ENCODE measurements at places on chromosomes 4 and X.
A peak's percentile ranks its signal among the peaks of the same experiment; 100 is the strongest.

DNA sequence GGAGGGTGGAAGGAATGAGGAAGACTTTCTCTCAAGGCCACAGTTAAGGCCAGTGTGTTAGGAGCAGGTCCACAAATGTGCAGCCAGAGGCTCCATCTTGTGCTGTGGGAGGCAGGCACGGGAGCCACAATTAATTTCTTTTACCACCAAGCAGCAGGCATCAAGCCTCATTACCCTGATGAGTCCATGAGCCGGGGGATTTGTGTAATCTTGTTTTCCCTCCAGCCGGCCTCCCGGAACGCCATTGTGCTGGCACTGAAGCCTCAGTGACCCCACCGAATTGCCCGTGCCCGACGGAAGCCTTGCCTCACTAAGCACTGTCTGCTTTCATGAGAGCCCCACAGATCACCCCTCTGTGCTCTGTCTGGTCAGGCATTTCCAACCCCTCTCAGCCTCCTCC is 154.7 kb upstream of the STX18 start:
- no peak for DNase-seq

DNA sequence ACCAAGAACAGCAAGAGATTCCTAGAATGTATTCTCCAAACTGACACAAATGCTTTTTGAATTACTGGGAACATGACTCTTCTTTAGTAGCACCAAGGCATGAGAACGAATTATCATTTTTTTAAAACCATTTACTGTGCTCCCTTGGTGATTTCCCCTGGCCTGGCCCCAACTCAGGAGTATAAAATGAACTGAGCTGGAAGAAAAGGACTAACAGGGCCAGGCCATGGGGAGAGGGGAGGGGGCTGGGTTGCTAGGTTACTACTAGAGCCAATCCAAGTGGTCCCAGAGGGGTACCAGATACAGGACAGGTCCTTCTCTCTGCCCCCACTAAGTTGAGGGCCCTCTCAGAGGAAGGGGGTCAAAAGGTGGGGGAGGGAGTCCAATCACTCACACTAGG is 23.1 kb downstream of the SASH3 start:
- no peak for DNase-seq

- no peak for DNase-seq
These were observed 43.7 kb upstream of the FAM9C start for GRCh38 chrX:13088156-13088487.

DNA sequence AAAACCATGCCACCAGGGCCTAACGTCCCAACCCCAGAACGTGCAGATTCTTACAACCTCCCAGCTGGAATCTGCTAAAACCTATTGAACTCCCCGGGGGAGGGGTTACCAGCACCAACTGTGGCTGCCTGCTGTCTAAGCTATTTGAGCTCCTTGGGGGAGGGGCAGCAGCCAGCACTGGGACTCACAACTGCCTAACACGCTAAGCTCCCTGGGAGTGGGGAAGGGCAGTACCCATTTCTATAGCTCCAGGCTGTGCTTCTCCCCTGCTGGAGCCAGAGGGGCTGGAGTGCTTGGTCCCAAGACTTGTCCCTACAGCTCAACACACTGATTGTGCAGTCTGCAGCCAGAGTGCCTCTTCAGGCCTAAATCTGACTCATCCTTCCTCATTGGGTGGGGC is 459.8 kb upstream of the FGF16 start:
- DNase-seq: no peak

- DNase-seq: no peak
These were observed 20.8 kb downstream of the BCOR start for GRCh38 chrX:40076750-40077575.

DNA sequence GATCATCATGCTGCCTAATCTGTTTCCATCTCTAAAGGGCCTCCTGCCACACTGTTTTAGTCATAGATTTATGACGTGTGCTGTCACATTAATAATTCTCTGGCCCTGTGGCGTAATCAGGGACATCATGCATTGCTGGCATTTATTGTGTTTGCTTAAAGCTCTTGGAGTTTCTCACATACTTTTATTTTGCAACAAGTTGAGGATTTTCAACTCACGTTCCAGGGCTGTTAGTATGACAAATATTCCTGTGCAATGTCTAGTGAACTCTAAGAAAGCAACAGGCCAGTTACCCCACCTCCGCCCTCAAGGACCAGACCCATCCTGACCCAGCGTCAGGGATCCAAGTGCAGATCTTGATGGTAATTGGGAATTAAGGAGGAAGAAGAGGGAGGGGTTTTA is 7.8 kb upstream of the PIGA start:
- no peak for DNase-seq

DNA sequence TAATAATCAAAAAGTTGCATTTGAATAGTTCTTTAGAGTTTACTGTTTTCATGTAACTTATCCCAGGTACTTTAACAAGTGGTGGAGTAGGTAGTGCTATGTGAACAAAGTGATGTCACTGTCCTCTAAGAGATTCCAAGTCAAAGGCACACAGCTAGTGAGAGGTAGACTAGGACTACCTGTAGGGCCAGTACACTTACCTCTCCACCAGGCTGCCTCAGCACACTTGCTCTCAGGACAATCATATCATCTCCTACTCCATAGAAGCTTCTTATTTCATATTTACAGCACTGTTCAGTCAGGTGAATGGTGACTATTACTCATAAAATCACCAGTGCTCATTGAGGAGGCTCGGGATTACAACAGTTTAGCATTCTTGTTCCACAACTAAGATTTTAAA is 173.0 kb upstream of the EMCN start:
- DNase-seq: no peak

DNA sequence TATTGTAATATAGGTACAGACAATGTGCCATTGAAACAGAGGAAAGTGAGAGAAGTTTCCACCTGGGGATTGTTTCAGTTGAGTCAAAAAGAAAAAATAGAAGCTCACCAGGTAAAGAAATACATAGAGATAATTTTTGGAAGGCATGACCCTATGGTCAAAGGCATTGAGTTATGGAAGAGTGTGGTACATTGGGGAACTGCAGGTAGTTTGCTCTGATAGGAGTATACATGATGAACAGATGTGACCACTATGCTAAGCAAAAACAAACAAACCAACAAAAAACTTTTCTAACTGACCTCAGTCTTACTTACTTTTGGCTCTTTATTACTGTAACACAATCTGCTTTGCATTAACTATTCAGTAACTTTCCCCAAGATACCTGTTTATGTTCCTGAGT is 85.9 kb downstream of the UGT8 start:
- no peak for DNase-seq

DNA sequence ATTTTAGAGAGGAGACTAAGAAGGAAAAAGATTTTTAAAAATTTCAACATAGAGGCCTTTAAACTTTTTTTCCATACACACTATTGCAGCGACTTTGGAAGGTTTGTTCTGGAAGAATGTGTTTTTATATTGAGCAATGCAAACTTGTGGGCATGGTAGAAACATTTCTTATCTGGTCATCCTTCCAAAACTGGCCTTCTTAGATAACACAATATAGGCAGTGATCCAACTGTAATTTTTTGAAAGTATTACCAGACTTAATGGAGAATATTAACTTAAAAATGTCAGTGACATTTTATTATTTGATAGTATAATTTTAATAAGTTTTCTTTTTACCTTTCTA is 25.6 kb downstream of the FHDC1 start:
- no peak for DNase-seq

GRCh38 chr4:153788413-153789276 is at the start of gene SFRP2:
Gene SFRP2 (minus strand): TSS chr4:153789083. CDS start chr4:153788835, 248 bp downstream.
- no peak for DNase-seq

DNA sequence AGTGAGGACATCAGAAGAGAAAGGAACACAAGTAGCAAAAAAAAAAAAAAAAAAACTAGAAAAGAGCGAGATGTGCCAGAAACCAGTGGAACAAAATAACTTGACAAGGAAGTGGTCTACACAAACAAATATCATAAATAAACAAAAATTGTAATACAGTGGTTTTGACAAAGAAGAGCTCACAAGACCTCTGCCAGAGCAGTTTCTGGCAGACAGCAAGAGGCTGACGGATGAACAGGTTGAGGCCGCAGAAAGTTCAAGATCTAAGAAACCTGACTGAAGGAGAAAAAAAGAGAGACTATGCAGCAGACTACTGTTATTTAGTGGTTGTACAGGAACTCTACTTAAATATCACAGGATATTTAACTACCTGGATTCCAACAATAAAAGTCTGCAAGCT is 66.2 kb downstream of the MAB21L2 start:
- DNase-seq: no peak

GRCh38 chr4:86220121-86220520 is 139.7 kb downstream of the MAPK10 start:
- DNase-seq: no peak

DNA sequence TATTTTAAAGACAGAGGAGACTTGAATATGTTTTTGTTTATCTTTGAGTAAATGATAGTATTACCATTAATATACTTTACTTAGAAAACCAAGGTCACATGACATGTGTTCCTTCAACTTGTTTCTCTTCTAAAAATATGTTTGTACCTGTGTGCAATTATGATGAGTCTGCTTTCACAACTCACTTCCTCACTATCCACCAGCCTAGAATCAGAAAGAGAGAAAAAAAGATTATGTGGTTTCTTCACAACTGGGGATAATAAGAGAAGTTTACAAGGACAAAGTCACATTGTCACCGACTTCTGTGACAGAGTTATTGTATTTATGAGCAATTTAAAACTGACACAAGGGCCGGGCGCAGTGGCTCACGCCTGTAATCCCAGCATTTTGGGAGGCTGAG is 1112.1 kb downstream of the RPA4 start:
- DNase-seq: no peak

- peak; percentile 41 for DNase-seq
These were observed 847 bp downstream of the PI4K2B start for GRCh38 chr4:25234390-25235370.

GRCh38 chr4:39682138-39682537 is 15.8 kb upstream of the UBE2K start:
- DNase-seq: no peak

- DNase-seq: no peak
These were observed 498.7 kb upstream of the PABPC4L start for GRCh38 chr4:134700251-134700650.

DNA sequence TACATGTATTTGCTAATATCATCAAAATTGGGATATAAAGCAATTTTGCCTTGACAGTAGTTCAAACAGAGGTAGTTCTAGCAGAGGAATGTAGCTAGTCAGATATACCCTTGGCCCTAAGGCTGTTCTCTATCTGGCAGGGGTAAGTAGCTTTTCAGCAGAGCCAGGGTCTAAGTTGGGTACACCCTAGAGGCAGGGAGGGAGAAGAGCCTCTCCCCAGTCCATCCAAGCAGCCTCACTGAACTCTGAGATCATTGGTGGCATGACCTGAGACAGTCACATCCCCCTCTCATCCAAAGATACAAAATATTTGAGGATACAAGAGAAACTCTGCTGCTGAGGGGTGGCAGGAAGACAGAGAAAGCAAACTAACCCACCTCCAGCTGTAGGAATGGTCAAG is 343.7 kb downstream of the DHX15 start:
- DNase-seq: no peak

DNA sequence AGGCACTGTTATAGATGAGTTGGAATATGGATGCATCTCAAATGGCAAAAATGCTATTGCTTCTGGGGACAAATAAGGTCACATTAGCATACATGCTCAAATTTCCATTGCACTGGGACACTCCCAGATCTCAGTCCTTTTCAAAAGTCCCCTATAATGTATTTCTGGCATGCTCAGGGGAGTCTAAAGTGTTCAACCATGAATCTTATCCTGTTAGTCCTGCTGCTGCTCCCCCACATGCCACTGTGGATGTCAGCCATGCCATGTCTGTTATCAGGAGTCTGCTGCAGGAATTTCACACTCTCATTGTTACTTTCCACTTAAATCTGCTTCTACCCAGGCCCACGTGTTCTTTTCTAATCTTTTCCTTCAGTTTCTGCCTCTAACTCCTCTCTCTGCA is 1000.6 kb downstream of the CCSER1 start:
- no peak for DNase-seq

GRCh38 chr4:175246941-175247340 is 328.8 kb downstream of the ADAM29 start:
- no peak for DNase-seq

DNA sequence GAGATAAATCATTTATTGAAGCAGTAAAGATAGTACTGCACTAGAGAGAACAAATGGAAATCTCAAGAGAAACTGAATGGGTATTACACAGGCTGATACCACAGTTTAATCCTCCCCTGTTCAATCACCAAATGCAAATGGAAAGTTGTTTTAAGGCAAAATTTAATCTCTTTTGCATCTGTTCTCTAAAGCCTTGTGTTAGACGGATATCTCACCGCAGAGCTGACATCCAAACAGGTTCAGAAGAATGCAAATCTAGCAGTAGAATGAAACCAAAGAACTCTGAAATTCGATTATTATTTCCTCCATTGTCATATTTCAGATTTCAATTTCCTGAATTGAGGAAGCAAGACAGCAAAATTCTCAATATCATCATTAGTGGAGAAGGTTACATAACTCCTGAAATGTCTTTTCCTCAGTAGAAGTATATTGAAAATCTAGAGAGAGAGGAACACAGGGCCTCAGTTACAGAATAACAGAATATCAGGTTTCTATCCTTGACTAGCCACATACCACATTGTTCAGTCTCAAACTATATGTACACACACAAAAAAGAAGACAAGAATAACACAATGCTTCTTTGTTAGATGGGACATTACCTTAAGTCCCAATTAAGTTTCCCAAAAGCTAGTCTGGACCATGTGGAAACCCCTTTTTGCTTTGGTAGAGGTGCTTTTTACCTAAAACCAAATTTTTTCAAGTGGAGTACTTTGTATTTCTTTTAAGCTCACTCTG is 94.1 kb upstream of the BANK1 start:
- DNase-seq: no peak

DNA sequence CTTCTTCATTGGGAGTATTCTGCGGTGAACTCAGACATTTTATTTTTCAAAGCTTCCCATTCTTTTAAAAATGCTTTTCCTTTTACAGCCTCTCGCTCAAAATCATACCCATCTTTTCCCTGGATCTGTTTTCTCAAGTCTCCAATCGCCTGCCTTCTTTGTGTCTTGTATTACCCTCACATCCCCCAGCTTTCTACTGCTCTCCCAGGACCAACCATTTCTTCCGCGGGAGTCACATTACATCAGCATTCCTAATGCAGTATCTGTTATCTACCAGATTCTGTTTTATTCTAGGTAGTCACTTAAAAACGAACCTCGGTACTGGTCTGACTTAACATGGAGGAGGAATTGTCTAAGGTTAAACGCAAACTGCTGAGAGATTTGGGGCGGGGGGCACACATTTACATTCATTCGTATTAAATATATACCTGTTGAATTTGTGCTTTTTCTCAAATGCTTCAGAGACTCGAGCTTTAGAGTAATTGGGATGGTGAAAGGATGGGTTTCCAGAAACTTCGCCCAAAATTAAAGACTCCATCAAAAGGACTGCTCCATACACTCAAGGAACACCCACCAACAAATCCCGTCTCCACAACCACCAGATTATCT is 493 bp upstream of the UCHL1 start:
- peak; percentile 23 for DNase-seq

- no peak for DNase-seq
These were observed 626.7 kb upstream of the BOD1L1 start for GRCh38 chr4:14254252-14254651.

- DNase-seq: no peak
These were observed 2.4 kb downstream of the DGKQ start for GRCh38 chr4:970854-971520.

Data from hippocampal formation (tissue), 2 donors.